ENCODE measurements at places on chromosomes 4 and X.

DNA sequence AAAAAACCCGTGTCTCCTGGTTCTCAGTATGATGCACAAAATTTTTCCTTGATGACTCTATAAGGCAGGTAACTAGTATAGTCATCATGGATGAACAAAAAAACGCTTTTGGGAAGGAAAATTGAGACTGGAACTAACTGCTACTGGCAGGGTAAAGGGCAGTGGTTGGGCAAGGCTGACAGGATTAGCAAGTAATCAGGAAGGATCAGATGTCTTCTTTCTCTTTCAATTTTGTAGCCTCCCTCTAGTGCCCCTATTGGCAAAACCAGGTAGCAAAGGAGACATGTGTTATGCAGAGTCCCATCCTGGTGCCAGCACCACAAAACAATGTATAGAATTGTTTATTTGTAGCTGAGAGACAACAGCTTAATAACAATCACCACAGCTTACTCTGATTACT is 12.8 kb upstream of the SLITRK4 start:
- DNase-seq, result no peak

GRCh38 chr4:53813998-53814397 is 222.7 kb upstream of the LNX1 start:
- DNase-seq, result no peak

GRCh38 chr4:2248044-2248780 is 6.3 kb upstream of the HAUS3 start:
- no peak for DNase-seq

GRCh38 chr4:82948647-82949204 is 48.2 kb downstream of the THAP9 start:
- no peak for DNase-seq

- no peak for DNase-seq
Measured at GRCh38 chr4:37685161-37685822, 884 bp downstream of the RELL1 start.

DNA sequence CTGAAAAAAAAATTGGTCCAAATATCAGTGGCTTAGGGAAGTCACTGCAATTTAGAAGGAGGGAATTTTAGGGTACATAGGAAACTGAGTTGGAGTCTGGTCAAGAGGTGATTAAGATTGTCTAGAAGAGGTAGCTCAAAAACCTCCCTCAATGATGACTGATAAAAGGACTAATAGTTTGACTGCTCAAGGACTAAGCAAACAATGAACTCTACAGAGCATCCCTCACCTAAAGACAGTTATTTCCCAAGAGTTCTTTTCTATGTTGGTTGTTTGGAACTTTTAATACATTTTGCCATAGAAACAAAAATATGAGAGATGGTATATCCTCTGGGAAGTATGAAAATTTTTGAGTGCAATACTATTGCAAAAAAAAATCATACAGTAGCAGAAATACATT is 35.7 kb downstream of the MAOB start:
- DNase-seq, result no peak

DNA sequence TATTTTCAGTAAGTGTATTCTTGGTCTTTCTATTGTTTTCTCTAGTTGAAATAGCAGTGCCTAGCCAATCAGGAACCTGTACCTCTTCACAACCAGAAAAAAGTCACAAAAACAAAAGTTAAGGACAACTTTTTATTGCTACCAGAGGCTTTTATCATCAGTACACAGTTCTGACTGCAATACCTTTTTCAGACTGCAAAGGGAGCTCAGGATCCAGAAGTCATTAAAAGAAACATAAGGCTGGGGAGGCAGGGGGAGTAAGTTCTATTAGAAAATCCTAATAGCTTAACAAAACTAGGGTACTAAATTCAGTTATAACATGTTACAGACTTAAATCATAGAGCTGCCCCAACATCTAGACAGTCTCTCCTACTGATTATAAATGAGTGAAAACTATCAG is 28.8 kb downstream of the CCNI start:
- no peak for DNase-seq

DNA sequence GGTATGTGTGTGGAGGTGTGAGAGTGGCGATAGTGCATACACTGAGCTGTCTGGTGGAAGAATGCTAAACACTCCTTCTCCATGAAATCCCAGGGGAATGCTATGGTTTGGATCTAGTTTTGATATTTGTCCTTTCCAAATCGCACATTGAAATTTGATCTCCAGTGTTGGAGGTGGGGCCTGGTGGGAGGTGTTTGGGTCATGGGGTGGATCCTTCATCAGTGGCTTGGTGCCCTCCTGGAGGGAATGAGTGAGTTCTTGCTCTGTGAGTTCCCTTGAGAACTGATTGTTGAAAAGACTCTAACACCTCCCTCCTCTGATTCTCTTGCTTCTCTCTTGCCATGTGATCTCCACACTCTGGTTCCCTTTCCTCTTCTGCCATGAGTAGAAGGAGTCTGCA is 114.1 kb upstream of the HHIP start:
- DNase-seq, result no peak

GRCh38 chrX:150477371-150477770 is 91.0 kb upstream of the MTM1 start:
- DNase-seq, result no peak

DNA sequence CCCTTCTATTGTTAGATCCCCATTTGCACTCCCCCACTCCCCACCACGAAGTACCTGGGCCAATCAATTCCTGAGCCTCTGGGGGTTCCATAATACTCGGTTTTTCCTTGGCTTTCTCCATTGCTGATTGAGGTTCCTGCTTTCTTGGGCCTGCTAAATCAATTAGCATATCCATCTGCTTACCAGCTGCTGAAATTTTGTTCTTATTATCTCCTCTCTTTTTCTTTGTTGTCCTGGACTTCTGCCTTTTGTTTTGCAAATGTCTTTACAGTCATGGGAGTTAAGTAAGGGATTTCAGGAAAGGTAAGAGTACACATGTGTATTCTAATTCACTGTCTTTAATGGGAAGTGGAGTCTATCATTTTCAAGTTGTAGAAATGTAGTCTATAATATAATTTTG is 222.2 kb downstream of the MID1 start:
- DNase-seq, result no peak

GRCh38 chrX:38214551-38215531 is 5.8 kb downstream of the SRPX start:
- DNase-seq, result no peak

- DNase-seq, result no peak
Measured at GRCh38 chrX:46642145-46642544, 68.6 kb downstream of the CHST7 start.

DNA sequence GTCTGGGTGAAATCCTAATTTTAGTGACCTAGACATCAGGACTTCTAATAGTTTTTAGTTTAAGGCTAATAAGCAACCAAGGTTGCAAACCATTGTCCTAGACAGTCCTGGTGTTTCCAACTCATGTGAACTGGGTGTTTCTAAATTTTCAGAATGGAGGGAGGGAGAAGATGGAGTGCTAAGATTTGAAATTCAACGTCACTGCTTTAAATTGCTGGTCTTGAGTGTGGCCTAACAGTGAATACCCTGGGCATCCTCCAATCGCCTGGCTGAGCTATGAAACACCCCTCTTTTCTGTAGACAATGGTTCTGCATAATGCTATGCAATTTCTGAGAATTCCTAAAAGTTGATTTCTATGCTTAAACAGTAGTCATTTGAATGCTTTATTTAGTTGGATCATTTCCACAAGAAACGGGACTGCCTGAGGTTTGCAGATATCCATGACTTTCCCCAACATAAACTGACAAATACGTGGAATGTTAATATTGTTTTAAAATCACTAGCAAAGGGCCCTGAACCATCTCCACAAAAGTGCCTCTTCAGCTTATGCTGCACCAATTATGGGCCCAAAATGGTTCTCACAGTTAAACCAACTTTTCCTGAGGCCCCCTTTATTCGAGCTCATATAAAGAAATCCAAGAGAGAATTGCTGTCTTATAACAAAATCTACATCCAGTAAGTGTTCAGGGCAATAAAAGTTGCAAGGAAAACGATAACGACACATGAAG is 1.1 kb downstream of the FBXL5 start:
- DNase-seq, result no peak

DNA sequence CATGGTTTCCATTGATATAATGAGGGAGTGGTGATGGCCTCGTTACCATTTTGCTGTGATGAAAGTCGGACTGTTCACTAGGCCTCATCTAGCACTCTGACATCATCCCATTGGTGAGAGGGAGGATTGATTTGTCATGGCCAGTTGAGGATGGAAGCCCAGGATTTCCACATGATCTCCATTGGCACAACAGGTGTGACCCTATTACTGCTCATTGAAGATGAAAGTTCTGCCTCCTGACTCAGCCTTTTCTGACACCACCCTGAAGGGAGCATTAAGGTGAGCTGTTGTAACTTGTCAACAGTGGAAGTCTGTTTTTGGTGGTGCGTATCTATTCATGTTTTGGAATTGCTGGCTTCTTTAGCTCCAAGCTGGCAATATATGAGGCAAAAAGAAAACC is 144.2 kb downstream of the PABPC4L start:
- no peak for DNase-seq

DNA sequence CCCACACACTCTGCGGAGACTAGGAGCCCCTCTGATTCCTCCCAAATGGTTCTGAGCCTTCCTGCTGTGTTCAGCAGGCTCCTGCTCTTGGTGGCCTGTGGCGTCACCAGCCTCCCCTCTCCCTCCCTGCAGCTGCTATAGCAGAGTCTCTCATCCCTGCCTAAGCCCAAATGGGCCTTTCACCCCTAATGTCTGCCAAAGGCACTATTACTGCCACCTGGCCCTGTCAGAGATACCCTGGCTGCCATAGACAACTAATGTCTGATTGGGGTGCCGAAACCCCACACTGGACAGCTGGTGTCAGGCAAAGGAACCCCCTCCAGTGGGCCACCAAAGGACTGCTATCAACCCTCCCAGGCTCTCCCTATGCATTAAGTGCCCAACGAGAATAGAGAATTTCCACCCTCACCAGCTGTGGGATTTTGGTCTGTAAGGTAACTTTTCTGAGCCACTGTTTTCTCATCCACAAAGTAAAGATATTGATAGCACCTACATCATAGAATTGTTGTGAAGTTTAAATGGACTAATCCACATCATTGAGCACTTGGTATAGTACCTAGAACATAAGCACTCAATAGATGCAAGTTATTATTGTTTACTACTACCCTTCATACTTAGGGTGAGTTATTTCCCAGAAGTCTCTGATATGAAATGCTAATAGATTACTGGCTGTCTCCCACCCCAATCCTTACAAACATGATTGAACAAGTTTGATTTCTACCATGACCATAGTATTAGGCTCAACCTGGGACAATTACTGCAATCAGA is 421.3 kb downstream of the MID1IP1 start:
- no peak for DNase-seq

DNA sequence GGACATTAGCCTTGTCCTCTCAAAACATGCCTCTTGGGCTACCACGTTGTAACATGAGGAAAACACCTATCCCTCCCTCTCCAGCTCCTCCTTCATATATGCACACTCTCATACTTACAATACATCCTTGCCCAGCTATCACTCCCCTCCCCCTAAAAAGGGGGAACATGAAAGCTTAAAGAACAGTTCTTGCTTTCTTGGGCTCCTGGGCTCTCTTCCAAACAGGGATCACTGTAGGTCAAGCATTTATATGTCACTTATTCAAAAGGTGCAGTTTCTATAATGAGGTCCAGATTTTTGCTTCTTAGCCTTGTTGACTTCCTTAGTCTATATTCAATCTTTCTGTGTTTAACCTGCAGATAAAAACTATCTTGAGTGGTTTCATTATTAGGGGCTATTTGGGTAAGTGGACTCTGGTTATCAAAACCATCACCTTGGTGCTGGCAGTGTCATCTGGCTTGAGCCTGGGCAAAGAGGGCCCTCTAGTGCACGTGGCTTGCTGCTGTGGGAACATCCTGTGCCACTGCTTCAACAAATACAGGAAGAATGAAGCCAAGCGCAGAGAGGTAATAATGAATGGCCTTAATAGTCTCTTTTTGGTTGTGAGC is 119.4 kb downstream of the AKAP4 start:
- DNase-seq, result no peak

- DNase-seq, result no peak
Measured at GRCh38 chrX:40953369-40953768, 131.9 kb upstream of the USP9X start.

GRCh38 chr4:154618708-154619315 is 6.4 kb upstream of the FGG start:
- no peak for DNase-seq

DNA sequence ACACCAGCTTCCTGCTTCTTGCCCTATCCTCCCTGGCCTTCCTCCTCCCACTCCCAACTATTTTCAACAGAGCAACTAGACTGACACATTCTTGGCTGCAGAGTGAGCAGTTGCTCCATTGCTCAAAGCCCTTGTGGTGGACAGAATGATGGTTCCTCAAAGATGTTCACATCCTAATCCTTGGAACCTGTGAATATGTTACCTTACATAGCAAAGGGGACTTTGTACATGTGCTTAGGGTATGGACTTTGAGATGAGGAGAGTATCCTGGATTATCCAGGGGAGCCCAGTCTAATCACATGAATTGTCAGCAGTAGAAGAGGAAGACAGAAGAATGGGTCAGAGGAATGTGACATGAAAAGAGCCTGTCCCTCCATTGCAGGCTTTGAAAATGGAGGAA is 24.9 kb upstream of the HOPX start:
- DNase-seq, result no peak

DNA sequence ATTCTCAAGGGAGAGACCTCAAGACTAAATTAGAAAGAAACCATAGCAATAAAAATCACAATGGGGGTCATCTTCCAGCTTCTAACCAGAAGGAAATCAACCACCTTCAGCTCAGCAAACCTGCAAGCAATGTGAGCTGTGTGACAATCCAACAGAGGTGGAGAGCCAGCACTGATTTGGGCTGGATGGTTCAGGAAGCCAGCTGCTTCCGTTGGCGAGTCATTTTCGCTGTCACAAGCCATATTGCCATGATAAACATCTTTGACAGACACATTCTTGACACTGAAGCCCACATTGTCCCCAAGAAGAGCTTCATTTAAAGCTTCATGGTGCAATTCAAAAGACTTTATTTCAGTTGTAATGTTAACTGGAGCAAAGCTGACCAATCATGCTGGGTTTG is 22.7 kb downstream of the F8A1 start:
- DNase-seq, result no peak

DNA sequence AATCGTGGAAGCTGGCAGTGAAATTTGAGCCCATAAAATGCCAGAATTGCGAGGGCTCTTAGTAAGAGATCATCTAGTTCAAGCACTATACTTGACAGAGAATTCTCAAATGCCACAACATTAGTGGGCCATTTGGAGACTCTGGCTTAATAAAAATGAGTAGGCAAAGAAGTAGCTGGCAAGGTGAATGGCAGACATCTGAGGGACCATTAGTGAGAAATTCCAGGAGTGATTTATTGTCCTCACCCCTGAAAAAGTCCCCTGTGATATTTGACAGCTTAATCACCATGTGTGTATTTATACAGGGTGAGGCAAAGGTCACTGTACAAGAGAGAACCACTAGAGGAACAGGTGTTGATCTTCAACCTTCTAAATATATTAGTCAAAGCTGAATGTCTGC is 207.5 kb downstream of the CHRDL1 start:
- DNase-seq, result no peak

GRCh38 chrX:72130762-72131250 is 909 bp downstream of the RTL5 start:
- DNase-seq, result no peak

- no peak for DNase-seq
Measured at GRCh38 chrX:21745756-21746155, 12.2 kb downstream of the SMPX start.

GRCh38 chrX:118623062-118623461 is 104.3 kb upstream of the IL13RA1 start:
- no peak for DNase-seq

- DNase-seq, result no peak
Measured at GRCh38 chrX:8179656-8180055, 8.6 kb upstream of the VCX2 start.

GRCh38 chr4:175944126-175944910 is 121.3 kb upstream of the WDR17 start:
- no peak for DNase-seq

- no peak for DNase-seq
Measured at GRCh38 chrX:75181721-75182120, 25.6 kb upstream of the ABCB7 start.

All from stimulated activated CD8-positive, alpha-beta memory T cell treated with anti-CD3 and anti-CD28 coated beads, Interleukin-7, amount 100 ng/mL, for 48 hours (primary cell).